ENCODE measurements at places on chromosomes 6 and 20. TPM values are rescaled to one million over a fixed set of nuclear protein-coding genes. Genes with fewer than 3 reads are reported as not detected.

The KIF6 gene
- 0.11 TPM for total RNA-seq

The TSBP1 gene
- total RNA-seq = not detected

DNA sequence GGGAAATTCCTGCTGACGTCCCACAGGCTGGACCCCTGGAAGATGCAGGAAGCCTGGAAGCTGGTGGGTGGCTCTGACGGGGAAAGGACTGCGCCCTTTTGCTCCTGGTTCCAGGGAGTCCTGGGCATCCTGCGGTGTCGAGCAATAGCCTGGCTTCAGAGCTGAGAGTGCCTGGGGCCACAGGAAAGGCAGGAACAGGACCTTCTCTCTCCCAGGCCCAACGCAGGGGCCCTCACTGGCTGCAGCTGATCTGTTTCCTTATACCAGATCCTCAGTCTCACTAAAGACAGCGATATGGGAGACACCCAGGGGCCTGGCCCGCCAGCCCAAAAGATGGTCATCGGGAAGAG is 1.4 kb downstream of the B3GALT4 start:
- no peak for DNase-seq

- no peak for DNase-seq
Measured at GRCh38 chr6:150314230-150315188, 54.3 kb upstream of the IYD start.

DNA sequence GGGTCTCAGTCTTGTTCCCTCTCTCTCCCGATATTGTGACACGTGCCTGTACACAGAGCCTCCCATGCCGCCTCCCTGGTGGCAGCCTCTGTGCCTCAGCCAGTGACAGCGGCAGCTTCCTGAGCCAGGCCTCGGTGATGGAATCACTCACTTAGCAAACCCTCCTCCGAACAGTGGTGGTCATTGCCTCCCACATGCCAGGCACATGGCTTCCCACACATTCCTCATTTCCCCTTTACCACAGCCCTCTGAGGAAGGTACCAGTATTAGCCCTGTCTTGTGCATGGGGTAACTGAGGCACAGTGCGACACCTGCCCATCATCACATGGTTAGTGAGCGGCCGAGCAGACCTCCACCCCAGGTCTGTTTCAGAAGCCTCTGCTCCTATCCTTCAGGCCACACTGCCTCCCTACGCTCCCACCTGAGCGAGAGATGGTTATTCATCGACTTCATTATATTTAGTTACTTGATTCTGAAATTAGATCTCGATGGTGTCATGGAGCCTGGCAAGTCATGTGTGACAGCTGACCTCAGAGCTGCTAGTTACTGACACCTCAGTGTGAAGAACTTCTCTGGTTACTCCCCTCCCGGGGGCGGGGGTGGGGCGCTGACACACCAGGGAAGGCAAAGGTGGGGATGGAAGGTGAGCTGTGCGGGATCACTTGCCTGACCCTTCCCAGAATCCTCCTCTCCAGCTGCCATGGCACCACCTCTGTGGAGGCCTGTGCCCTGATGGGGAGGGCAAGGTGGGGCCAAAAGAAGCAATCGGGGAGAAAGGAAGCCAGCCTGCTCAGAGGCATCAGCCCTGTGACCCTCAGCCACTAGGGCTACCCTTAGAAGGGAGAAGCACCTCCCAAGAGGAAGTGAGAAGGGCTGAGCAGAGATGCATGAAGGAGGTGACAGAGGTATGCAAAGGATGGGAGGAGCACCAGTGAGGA is 17.9 kb downstream of the MDGA1 start:
- peak; percentile 52 for DNase-seq

GRCh38 chr6:13526727-13527670 is 39.6 kb upstream of the GFOD1 start:
- peak; percentile 45 for DNase-seq

- peak; percentile 21 for DNase-seq
Measured at GRCh38 chr20:62508641-62509051, 32.9 kb upstream of the GATA5 start.

DNA sequence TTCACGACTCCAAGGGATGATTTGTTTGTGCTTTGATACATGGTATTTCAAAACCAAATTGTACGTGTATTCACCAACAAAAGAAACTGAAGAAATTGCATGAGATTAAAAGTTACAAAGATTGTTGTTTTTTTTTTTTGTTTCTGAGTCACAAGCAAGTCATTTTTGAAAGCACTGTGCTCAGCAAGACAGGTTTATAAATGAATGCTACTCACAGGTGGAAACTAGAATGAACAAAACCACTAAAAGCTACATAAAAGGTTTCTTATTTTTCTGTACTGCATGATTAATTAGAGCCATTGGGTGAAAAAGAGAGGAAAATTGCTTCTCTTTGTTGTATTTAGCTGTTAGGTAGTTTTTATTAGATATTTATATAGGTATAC is 90.2 kb upstream of the RIPOR2 start:
- no peak for DNase-seq

DNA sequence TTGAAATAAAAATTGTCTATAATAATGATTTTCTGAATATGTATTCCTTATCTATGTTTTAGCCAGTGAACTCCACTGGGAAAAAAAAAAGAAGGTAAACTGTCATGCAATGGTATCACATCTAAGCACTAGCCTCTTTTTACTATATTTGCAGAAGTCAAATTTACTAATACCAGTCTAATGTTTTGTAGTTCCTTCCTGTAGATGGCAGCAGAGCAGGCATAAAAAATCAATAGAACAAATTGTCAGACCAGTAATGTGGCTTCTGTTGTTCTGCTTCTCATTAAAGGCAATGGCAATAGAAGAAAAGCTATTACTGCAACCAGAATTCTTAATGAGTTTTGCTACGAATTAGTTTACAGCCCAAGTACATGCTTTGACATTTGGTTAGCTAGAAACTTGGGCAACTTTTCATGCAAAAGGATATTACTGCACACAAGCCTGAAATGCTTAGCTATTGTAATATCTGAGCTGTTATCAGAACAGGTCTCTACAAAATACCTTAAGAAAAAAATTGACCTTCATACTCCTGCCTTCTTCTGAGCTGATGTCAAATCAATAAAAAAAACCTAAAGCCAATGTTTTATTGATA is 476.9 kb downstream of the KHDRBS2 start:
- DNase-seq = no peak
